ENCODE measurements at places on chromosomes 1 and 21.

GRCh38 chr1:155518484-155518883 lies 44.1 kb downstream of the ASH1L start:
- ATAC-seq: no peak

DNA sequence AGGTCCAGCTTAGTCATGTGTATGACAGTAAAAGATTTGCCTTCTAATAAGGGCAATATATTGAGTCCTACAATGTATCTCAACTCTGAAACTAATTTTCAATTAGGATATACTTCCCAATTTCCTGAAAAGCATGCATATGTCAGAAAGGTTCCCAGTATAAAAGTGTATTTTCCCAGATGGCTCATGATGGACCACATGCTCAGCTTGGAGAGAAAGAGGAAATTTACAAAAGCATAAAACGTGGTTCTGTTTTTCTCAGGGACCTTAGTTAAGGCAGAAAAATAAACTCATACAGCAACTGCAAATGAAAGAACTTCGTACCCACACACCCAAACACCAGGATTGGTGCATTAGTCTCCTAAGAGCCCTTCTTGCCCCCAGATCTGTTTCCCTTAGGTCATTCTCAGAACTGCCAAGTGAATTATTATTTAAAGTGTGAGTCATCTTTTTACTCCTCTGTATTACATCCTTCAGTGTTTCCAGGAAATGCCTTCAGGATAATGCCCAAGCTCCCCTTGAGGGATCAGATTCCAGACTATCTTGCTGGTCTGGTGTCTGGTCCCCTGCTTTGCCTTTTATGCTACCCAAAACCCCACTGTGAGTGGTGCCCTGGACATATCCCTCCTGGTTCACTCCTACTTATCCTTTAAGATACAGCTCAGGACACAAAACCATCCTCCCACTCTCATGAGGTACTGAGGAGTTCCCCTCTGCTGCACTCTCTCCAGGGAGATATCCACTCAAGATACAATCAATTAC lies 57.4 kb downstream of the SSX2IP start:
- ATAC-seq: peak; percentile 56

GRCh38 chr1:111045033-111045722 lies 81.5 kb upstream of the LRIF1 start:
- ATAC-seq: peak; percentile 22

DNA sequence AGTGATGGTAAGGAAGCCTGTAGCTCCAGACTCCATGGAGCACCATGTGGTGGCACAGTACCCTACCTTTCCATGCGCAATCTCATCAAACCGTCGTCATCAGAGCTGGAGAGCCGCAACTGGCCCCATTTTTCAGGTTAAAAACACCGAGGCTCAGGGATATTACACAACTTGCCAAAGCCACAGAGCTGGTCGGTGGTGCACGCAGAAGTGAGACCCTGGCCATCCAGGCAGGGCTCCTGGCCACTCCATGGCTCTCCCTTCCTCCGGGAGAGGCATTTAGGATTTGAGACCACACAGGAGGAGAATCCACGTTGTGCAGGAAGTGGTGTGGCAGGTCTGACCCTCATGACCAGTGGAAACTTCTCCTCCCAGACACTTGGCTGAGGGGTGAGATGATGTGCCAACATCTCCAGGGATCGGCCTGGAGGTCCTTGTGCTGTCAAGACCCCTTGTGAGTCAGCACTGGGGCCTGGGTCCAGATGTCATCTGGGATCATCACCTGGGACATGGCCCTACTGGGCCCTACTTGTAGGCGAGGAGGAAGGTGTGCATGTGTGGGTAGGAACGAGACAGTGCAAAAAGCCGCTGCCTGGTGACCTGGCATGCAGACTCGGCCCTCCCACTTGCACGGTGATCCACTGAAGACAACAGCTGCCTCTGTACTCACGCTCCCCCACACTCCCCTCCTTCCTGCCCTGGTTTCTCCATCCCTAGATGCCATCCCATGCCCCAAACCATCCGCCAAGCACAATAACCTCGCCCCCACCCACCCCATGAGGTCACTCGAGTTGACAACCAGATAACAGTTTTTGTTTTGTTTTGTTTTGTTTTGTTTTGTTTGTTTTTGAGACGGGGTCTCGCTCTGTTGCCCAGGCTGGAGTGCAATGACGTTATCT lies 10.4 kb downstream of the TFF3 start:
- ATAC-seq: no peak

- peak; percentile 40 for ATAC-seq
Measured at GRCh38 chr1:23103001-23103889, 65.4 kb downstream of the LUZP1 start.

- peak; percentile 49 for ATAC-seq
Measured at GRCh38 chr1:207084701-207085180, 3.9 kb upstream of the C4BPB start.

- ATAC-seq: no peak
Measured at GRCh38 chr1:224014330-224014649, 99.6 kb upstream of the FBXO28 start.

GRCh38 chr1:19400875-19401534 lies 84.3 kb downstream of the CAPZB start:
- ATAC-seq: no peak

DNA sequence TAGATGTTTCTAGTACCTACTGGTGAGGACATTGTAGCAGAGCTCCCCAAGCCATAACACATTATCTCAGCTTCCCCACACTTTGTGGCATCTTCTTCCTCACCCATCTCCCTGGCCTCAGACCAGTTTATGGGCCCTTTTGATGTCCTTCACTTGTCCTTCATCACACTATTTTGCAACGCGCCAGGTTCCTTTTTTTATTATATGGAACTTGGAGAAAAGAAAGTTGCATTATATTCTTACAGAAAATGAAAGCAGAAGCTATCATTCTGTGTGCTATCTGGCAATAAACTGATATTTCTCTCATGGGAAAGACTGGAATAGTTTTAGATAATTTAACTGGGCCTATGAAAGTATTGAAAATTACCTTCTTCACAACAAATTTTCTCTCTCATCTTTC lies 196.9 kb upstream of the ETV3 start:
- no peak for ATAC-seq

DNA sequence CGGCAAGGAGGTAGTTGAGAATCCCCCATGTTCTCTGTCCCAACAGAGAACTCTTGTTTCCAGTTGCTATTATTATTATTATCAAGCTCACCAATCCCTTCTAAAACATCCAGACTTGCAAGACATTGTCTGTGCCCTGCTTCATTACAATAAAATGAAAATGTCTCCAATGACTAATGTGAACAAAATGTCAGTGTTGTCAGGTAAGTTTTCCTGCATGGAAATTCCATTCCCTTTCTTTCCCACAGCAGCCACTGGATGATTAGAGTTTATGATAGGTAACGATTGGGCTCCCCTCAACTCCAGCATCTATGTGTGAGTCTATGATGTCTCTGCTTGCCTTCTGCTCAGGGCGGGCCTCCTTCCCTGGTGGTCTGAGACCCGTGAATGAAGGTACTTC lies 8.9 kb upstream of the DYRK1A start:
- ATAC-seq: peak; percentile 36

DNA sequence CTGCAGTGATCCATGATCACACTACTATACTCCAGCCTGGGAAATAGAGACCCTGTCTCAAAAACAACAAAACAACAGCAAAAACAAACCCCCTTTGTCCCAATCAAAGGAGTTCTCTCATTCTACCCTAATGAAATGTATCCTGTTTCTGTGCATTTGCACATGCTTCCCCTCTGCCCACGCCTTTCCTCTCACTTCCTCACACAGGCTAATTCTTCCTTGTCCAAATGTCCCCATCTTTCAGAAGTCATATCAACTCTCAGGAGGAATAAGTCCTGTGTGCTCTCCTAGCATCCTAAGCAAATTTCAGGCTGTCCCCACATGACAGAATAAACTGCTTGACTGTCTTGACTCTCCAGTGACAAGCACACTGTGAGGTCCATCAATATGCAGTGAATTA lies 8.1 kb upstream of the ATP1B1 start:
- ATAC-seq: no peak

DNA sequence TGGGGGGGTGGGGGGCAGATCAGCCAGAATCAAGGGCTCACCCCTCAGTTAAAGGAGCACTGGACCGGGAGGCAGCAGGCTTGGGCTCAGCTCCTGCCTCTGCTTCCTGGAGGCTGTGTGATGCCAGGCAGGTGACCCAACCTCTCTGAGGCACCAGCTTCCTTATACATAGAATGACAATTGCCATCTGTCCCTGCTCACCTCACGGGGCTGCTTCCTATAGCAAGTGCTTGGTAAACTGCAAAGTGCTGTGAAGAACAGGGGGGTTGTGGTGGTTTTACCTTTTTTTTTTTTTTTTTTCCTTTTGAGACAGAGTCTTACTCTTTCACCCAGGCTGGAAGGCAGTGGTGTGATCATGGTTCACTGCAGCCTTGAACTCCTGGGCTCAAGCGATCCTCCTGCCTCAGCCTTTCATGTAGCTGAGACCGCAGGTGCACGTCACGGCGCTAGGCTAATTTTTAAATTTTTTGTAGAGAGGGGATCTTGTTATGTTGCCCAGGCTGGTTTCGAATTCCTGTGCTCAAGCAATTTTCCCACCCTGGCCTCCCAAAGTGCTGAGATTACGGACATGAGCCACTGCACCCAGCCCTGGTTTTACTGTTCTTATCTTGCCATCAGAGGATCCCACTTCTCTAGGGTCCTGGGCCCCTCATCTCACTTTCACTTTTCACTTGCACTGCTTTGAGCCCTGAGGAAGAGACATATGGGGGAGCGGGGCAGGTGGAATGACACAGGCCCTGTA lies 11.6 kb downstream of the KCNQ4 start:
- ATAC-seq: no peak

- ATAC-seq: no peak
Measured at GRCh38 chr1:205369701-205370123, 13.0 kb upstream of the KLHDC8A start.

DNA sequence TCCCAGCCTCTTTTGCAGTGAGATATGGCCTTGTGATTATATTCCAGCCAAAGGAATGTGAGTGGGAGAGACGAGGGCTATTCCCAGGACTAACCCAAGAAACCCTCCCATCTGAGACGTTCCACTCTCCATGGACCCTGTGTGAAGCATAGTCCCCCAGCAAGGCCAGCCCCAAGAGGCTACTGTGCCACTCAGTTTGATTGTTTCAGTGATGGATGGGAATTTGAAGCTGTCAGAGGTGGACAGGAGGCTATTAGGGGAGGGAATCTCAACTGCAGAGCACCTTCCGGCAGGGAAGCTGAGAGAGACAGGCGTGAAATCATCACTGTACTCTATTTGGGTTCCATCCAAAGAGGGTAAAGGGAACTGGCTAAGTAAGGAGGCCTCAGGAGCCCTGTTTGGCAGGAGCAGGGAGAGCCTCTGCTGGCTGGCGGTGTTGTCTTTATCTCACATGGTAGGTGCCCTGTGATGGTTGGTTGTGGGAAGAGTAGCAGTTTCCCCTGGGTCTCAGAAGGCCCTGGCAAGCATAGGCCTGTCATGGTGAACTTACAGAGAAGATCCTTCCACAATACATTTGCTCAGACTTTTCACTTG lies 3.4 kb upstream of the TEX35 start:
- ATAC-seq: no peak

- ATAC-seq: no peak
Measured at GRCh38 chr1:200152336-200152735, 124.8 kb downstream of the NR5A2 start.

GRCh38 chr1:25342846-25343245 lies 4.7 kb downstream of the TMEM50A start:
- no peak for ATAC-seq

- no peak for ATAC-seq
Measured at GRCh38 chr1:25758466-25759070, 41.4 kb upstream of the SELENON start.

- peak; percentile 1 for ATAC-seq
Measured at GRCh38 chr1:44820328-44821239, 12.3 kb downstream of the BTBD19 start.

- ATAC-seq: no peak
Measured at GRCh38 chr1:160521554-160521953, 1.5 kb downstream of the SLAMF6 start.

- peak; percentile 62 for ATAC-seq
Measured at GRCh38 chr1:230986976-230987375, 8.1 kb downstream of the ARV1 start.

All from esophagus mucosa (tissue), 1 donor.